ENCODE measurements at places on chromosomes 3 and 15.

- DNase-seq: no peak
These were observed 62.8 kb upstream of the KY start for GRCh38 chr3:134713671-134714070.

DNA sequence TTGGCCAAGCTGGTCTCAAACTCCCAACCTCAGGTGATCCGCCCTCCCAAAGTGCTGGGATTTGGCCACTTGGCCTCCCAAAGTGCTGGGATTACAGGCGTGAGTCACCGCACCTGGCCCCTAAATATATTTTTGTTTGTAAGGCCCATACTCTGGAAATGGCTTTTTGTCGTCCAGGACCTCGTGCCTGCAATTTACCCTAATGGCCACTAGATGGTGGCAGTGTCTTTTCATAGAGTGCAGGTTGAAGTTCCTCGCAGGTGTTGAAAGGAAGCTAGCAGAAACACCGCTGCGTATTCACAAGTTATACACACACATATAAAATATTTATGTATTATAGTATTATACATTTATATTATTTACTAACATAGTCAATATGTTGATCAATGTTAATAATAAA, 97.2 kb downstream of the LRTM1 start:
- peak; percentile 51 for DNase-seq

- no peak for DNase-seq
These were observed 6.5 kb downstream of the DCBLD2 start for GRCh38 chr3:98894791-98895576.

DNA sequence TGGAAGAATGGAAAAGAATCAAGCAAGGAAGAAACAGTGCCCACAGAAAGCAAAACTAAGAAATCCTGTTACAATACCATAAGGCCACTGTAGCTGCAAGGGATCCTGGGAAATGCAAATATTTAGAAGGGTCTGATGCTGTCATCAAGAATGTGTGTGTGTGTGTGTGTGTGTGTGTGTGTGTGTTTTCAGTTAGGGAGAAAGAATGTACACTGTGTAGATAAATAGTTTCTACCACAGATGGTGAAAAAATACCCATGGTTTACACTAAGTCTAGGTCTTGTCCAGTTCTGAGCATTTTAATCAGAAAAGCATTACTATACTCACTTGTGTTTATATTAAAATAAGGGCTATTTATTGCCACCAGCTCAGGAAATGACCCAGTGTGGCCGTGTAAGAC, 355.0 kb downstream of the RBMS3 start:
- DNase-seq: no peak

DNA sequence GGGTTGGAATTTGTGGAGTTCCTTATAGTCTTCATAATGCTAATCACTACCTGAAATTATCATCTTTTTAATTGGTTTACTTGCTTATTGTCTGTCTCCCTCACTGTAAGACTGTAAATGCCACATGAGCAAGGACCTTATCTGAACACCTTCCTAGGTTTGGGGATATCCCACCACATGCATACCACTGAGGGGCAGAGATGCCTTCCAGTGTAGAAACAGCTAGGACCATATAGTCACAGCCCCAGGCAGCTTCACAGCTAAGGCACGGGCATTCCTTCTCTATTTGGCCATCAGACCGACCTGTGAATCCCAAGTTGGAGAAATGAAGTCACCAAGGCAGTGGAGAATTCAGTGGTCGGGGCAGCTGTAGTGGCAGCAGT, 28.6 kb downstream of the PAQR9 start:
- DNase-seq: no peak

DNA sequence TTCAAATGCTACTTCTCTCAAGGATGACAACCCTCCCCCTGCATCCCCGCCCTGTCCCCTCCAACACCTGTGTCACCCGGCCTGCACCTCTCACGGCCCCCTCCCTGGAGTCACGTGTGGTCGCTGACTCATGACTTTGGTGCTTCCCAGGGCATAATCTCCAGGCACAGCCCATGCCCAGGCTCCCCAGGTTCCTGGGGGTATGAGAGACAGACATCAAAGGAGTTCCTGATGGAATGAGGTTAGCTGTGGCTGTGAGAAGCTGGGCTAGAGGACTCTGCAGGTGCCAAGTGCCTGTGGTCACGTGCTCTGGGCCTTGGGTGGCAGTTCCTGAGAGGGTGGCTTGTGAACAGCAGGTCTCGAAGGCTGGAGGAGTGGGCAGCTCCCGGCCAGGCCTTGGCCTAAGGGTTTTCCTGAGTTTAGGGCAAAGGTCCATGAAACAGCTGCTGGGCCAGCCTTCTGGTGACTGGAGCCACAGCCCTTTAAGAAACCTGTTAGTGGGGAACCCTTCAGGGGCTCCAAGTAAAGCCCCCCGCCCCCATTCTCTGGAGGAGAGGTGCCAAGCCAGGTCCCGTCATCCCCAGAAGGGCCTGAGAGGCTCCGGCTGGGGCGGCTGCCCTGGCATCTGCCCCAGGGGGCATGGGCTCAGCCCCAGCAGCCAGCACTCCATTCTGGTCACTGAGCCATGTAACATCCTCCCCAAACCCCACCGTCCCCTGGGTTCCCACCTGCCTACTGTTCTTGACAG, 230.0 kb downstream of the XXYLT1 start:
- no peak for DNase-seq
